ENCODE measurements at places on chromosomes 1 and 21. TPM values are rescaled to one million over a fixed set of nuclear protein-coding genes. Genes with fewer than 3 reads are reported as not detected.

CTTNBP2NL gene
- total RNA-seq: 28.3 TPM

FLG2 gene
- not detected for total RNA-seq

FMO1 gene
- 13.5 TPM for total RNA-seq

TBCE gene
- 15.7 TPM for total RNA-seq

GRCh38 chr21:21175798-21176334 is 177.7 kb downstream of the NCAM2 start:
- no peaks in the 10 kb centered on the region for H3K27me3 ChIP-seq
- no peak overlapping the region for H3K4me3 ChIP-seq
- DNase-seq: no peak

DNA sequence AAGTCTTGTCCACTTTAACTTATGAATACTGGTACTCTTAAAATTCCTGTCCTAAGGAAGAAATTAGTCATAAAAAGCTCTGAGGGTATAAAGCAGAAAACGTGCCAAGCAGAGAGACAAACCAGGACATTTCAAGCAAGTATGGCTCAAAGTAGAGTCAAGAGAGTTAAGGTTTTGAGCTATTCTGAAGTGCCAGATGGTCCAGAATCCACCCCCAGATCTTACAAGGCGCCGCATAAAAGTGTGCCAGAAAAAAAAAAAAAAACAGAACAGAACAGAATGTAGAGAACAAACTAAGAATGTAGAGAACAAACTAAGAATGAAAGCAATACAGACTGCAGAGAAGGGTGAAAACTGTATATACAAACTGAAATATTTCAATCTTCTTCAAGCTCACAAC is 12.5 kb downstream of the EPS15 start:
- H3K27me3 ChIP-seq: no peaks in the 10 kb centered on the region
- no peaks in the 10 kb centered on the region for H3K36me3 ChIP-seq
- DNase-seq: no peak
- H3K27ac ChIP-seq: no peak overlapping the region
- H3K4me3 ChIP-seq: no peak overlapping the region

- no peaks in the 10 kb centered on the region for H3K36me3 ChIP-seq
- H3K4me1 ChIP-seq: peaks cover 21% of the 10 kb centered on the region
- DNase-seq: no peak
- peak overlapping the region; percentile 62 for H3K4me3 ChIP-seq
- H3K27me3 ChIP-seq: no peaks in the 10 kb centered on the region
- peak overlapping the region; percentile 88 for H3K27ac ChIP-seq
Measured at GRCh38 chr1:203479646-203480045, 4.0 kb downstream of the PRELP start.

GRCh38 chr1:155241069-155241679 is 14.1 kb downstream of the ENTREP3 start:
- no peaks in the 10 kb centered on the region for H3K27me3 ChIP-seq
- H3K4me1 ChIP-seq: peaks cover 2% of the 10 kb centered on the region
- no peaks in the 10 kb centered on the region for H3K36me3 ChIP-seq
- peak; percentile 61 for DNase-seq

DNA sequence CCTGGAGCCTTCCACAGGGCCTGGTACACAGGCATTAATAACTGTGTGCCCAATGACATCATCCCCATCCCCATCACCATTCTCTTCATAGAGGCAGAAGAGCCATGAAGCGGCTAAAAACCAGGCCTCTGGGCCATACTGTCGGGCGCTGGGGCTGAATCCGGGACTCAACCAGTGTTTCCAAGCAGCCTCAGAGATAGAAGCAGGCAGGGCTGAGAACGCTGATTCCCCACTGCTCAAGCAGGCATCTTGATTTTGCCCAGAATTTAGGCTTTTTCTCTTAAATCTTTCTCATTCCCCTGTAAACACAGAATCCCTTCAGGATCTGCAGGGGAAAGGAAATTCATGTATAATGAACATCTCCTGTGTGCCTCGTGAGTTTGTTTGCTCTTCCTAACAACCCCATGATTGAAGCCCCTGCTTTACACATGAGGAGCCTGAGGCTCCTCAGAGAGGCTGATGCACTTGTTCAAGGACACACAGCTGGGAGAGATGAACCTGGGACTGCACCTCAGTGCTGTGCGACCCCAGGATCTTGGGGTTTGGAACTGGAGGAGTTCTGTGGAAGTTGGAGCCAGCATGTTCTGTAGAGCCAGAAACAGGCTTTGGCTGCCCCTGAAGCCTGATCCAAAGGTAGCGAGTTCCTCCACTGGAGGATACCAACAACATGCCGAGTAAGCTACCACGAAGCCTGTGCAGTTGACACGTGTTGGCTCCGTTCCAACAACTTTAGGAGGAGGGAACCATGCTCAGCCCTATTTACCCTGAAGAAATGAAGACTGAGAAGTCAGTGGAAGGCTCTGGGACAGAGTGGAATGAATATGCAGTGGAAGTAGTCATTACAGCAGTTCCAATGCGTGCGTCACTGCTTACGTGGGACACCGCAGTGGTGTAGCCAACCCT is 55.5 kb downstream of the EDN2 start:
- no peaks in the 10 kb centered on the region for H3K36me3 ChIP-seq
- no peak overlapping the region for H3K4me3 ChIP-seq
- peaks cover 12% of the 10 kb centered on the region for H3K4me1 ChIP-seq
- no peaks in the 10 kb centered on the region for H3K27me3 ChIP-seq

- no peaks in the 10 kb centered on the region for H3K36me3 ChIP-seq
- no peak for DNase-seq
- no peaks in the 10 kb centered on the region for H3K27me3 ChIP-seq
- no peak overlapping the region for H3K27ac ChIP-seq
- H3K4me3 ChIP-seq: no peak overlapping the region
Measured at GRCh38 chr1:71548398-71548890, 467.6 kb upstream of the ZRANB2 start.

DNA sequence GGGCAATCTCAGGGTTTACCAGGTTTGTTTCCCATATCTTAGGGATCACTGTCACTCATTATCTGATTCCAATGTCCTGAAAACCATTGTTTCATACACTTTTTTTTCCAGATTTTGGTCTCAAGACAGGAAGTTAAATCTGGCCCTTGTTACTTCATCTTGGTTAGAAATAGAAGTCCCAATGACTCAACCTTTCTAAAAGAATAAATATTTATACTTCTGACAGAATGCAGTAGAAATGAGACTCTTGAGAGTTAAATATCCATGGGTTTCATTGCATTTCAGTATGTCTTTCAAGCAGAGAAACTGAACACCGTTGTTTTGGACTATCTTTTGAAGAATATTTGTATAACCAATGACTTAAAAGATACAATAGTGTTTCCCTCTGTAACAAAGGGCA is 19.8 kb upstream of the VCAM1 start:
- H3K27me3 ChIP-seq: no peaks in the 10 kb centered on the region
- DNase-seq: no peak
- H3K4me3 ChIP-seq: no peak overlapping the region

DNA sequence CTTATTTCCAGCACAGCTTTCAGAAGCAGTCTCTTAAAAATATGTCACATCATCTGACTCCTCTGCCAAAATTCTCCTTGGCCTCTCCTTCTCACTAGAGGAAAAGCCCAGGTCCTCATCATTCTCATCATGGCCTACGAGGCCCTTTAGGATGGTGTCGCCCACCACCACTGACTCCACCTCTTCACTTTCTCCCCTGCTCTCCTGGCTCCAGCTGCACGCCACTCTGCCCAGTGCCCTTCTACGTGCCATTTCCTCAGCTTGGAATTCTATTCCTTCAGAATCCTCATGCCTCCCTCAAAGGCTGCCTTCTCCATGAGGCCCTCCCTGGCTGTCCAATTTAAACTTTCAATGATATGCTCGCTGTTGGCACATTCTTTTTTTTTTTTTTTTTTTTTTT is 25.3 kb upstream of the BTG2 start:
- no peaks in the 10 kb centered on the region for H3K27me3 ChIP-seq
- H3K4me1 ChIP-seq: peaks cover 9% of the 10 kb centered on the region
- DNase-seq: no peak
- no peak overlapping the region for H3K4me3 ChIP-seq

DNA sequence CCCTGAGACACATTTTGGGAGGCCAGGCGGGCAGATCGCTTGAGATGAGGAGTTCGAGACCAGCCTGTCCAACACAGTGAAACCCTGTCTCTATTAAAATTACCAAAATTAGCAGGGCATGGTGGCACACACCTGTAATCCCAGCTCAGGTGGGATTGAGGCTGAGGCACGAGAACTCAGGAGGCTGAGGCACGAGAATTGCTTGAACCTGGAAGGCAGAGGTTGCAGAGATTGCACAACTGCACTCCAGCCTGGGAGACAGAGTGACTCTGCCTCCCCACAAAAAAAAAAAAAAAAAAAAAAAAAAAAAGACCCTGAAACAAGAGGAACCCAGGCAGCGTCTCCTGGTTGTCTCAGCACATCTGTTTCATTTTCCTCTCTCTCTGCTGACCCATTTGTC is 24.2 kb downstream of the PGM1 start:
- H3K27ac ChIP-seq: no peak overlapping the region
- H3K27me3 ChIP-seq: no peaks in the 10 kb centered on the region
- DNase-seq: no peak
- H3K36me3 ChIP-seq: no peaks in the 10 kb centered on the region
- H3K4me1 ChIP-seq: no peaks in the 10 kb centered on the region

Data from ovary (tissue), 10 donors.